Stimulated activated CD8-positive, alpha-beta memory T cell treated with anti-CD3 and anti-CD28 coated beads, Interleukin-4, amount 100 ng/mL, for 1 hour (primary cell): ENCODE measurements at places on chromosomes 16 and 17.

- DNase-seq: no peak
These were observed 85.5 kb upstream of the DOC2B start for GRCh38 chr17:266701-267667.

GRCh38 chr17:4301066-4301465 is 37.3 kb upstream of the ANKFY1 start:
- DNase-seq: no peak

GRCh38 chr17:16322636-16323035 is 30.6 kb downstream of the CENPV start:
- no peak for DNase-seq

DNA sequence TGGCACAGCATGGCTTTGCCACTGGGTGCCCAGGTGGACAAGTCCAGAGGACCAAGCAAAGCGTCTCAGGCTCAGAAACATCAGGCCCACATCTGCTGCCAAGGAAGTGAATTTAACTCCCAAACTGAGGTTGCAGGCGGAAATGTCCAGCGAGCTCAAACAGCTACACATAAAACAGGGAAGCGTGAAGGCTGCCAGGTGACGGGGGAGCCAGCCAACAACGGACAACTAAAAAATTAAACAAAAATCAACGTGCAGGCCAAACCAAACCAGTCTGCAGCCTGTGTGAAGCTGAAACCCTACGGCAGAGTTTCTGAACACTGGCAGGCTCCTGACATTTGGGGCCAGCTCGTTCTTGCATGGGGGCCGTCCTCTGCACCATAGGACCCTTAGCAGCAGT is 2.5 kb downstream of the TK1 start:
- no peak for DNase-seq

DNA sequence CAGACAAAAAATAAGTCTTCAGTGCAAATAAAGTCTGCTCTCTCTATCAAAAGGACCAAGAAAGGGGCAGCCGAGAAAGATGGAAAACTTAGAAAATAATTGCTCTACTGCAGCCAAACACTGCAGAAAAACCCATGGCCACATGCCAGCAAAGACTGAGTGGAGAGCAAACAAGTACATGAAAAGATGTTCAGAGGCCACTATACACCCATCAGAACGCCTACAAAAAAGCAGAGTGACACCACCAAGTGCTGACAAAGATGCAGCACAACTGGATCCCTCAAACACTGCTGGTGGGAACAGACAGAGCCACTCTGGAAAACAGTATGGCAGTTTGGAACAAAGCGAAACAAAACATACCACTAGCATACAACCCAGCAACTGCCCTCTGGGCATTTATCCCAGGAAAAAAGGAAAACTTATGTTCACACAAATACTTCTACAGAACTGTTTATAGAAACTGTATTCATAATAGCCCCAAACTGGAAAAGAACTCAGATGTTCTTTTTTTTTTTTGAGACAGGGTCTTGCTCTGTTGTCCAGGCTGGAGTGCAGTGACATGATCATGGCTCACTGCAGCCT is 36.7 kb downstream of the KIAA0753 start:
- no peak for DNase-seq
